ENCODE measurements at places on chromosomes 6 and 20. TPM values are rescaled to one million over a fixed set of nuclear protein-coding genes. Genes with fewer than 3 reads are reported as not detected.
A peak's percentile ranks its signal among the peaks of the same experiment; 100 is the strongest.

DNA sequence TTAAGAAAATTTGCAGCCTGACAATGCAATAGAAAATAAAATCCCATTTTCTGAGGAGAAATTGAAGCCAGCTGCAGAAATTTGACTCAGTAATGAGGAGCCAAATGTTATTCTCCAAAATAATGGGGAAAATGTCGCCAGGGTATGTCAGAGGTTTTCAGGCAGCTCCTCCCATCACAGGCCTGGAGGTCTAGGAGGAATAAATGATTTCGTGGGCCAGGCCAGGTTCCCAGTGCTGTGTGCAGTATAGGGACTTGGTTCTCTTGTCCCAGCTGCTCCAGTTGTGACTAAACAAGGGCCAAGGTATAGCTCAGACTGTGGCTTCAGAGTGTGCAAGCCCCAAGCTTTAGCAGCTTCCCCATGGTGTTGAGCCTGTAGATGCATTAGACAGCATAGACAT is 1240.8 kb upstream of the ADGRB3 start:
- no peak for DNase-seq

- no peak for DNase-seq
These were observed 15.9 kb downstream of the NDUFAF5 start for GRCh38 chr20:13800728-13801134.

GRCh38 chr6:159229651-159230051 is 60.5 kb downstream of the FNDC1 start:
- DNase-seq: peak; percentile 12

DNA sequence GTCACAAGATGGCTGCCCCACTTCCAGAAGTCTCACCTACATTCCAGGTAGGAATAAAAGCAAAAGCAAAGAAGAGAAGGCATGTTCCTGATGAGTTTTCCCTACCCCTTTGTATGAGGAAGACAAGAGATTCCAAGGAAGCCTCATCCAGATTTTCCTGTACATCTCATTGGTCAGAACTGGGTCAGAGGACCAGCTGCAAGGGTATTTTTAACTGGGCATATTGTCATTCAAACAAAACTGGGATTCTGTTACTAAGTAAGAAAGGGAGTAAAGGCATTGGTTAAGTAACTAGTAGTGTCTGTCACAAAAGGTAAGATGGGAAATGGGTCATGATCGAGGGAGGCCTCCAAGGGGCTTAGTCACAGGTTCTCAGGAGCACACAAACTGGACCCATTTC is 28.2 kb upstream of the RIMS4 start:
- DNase-seq: no peak

DNA sequence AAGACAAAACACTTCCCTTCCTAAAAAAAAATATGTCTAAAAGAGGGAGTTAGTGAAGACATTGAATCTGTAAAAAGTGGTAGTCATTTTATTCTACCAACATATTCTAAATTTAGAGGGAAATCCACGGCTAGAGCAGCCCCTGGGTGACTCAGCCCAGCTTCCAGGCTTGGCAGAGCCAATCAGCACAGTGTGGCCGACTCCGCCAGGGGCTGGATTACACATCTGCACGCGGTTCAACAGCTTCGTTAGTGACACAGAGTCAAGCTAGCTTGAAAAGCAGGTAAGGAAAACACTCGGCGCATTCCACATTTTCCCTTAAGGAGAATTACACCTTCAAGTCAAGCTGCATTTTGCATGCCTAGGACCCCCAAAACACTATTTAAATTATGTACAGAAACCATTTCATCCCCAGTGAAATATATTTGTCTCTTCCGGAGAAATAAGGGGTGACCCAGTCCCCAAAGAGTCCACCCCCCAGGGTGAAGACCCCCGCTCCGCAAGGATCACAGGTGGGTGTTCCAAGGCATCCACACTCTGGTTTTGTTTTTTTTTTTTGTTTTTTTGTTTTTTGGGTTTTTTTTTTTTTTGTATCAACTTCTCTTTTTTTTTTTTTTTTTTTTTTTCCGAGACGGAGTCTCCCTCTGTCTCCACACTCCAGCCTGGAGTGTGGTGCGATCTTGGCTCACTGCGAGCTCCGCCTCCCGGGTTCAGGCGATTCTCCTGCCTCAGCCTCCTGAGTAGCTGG is 58.4 kb upstream of the ARID1B start:
- peak; percentile 13 for DNase-seq

DNA sequence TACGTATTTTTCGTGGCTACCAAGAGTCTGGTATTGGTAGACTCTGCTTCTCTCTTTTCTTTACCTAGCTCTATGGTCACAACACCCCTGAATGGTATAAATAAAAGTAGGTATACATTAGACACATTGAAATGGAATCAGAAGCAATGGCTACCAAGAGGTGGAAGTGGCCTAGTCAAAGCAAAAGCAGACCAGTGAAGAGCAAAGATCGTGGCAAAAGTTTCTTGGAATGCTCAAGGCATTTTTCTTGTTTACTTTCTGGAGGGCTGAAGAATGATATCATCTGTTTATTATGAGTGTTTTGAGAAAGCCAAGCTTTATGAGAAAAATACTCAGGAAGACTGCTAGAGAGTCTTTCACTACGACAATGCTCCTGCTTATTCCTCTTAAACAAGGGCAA is 28.6 kb upstream of the MOCS1 start:
- no peak for DNase-seq

MOG gene
- 0.49 TPM for polyA plus RNA-seq

- no peak for DNase-seq
These were observed 84.8 kb downstream of the TRERF1 start for GRCh38 chr6:42366999-42367352.

- no peak for DNase-seq
These were observed 23.9 kb downstream of the ZBP1 start for GRCh38 chr20:57596358-57596757.

DNA sequence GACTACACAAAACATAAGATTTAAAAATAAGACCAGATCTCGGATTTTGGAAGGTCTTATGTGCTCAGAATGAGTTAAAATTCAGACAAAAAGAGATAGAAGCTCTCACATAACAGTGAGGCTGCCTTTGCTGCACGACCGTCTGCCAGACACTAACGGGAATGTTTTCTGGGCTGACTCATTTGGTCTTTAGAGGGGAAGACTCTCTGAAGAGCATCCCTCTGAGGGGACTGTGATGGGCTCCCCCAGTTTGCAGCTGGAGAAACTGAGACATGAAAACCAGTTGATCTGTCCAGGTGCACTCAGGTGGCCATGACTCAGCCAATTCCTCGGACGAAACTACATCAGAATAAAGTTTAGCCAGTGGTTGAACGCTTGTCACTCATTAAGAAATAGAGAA is 153.9 kb downstream of the RNASET2 start:
- DNase-seq: peak; percentile 26

DNA sequence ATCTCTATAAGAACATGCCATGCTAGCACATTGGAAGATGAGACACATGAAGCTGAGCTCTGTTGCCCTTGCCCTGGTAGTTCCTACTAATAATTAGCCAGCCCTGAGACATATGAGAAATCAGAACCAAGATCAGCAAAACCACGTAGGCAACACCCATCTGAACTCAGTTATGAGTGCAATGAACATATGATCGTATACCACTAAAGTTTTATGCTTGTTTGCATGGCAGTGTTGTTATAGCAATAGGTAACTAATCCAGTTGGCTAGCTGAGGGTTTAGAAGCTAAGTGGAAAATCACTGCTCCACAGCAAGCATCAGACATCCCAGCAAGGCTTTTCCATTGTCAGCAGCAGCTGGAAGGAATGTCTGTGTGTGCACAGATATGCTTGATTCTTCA is 180.7 kb downstream of the BTBD3 start:
- no peak for DNase-seq
